Metanephros (tissue), 2 donors: ENCODE measurements at places on chromosomes 12 and 14. TPM values are rescaled to one million over a fixed set of nuclear protein-coding genes. Genes with fewer than 3 reads are reported as not detected.

The TRIP11 gene
- 38.9 TPM for total RNA-seq

The TMEM132D gene
- 1.3 TPM for total RNA-seq

The KRT86 gene
- total RNA-seq = not detected

The NELL2 gene
- 14.5 TPM for total RNA-seq

The SCARB1 gene
- 19.7 TPM for total RNA-seq

The STAB2 gene
- 3.0 TPM for total RNA-seq

The AJUBA gene
- total RNA-seq = 63.2 TPM

The TTC8 gene
- total RNA-seq = 30.9 TPM

The LIN7A gene
- 17.6 TPM for total RNA-seq

The CFAP54 gene
- 8.5 TPM for total RNA-seq

The KLRG1 gene
- 3.9 TPM for total RNA-seq

The AKAP5 gene
- total RNA-seq = 4.6 TPM

The PKP2 gene
- total RNA-seq = 19.1 TPM

The NKX2-8 gene
- not detected for total RNA-seq

The HOTAIR gene
- 0.99 TPM for total RNA-seq

The SLC6A12 gene
- 15.2 TPM for total RNA-seq

The KIF21A gene
- 27.0 TPM for total RNA-seq

The SYNDIG1L gene
- 0.06 TPM for total RNA-seq

The TOMM20L gene
- total RNA-seq = not detected

The AKAP3 gene
- 1.8 TPM for total RNA-seq

The MANSC1 gene
- total RNA-seq = 5.4 TPM

The RD3L gene
- 0.23 TPM for total RNA-seq

The C14orf132 gene
- total RNA-seq = 54.0 TPM

The PLCZ1 gene
- 1.2 TPM for total RNA-seq

The MAX gene
- total RNA-seq = 38.5 TPM

The TSHR gene
- total RNA-seq = 0.29 TPM

The COX8C gene
- total RNA-seq = not detected
